Stimulated activated CD4-positive, alpha-beta T cell treated with anti-CD3 and anti-CD28 coated beads, Interleukin-12 subunit alpha, Interleukin-12 subunit beta, amount 100 ng/mL, for 24 hours (primary cell): ENCODE measurements at places on chromosomes 7 and 10.

- no peak for DNase-seq
Measured at GRCh38 chr10:12502526-12503274, 153.4 kb downstream of the CAMK1D start.

DNA sequence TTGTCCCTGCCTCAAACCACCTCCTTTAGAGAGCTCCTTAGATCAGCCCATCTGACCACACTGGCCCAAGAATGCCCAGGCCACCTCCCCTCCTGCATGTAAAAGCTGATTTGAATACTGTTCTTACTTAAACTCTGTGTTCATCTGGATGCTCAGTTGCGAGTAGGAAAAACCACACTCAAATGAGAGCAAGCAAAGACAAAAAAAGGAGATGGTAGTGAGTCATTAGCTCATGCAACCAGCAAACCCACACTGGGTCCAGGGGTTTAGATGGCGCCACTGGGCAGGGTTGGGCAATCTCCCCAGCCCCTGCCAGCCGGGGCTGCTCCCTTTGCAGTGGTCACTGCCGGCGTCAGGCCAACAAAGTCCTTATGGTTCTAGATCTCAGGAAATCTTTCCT is 32.7 kb downstream of the TSPAN15 start:
- no peak for DNase-seq

- DNase-seq = no peak
Measured at GRCh38 chr7:12578930-12579640, 8.6 kb downstream of the SCIN start.

GRCh38 chr7:31991846-31992245 is 78.4 kb downstream of the PDE1C start:
- no peak for DNase-seq

- DNase-seq = no peak
Measured at GRCh38 chr7:148584154-148584827, 6.3 kb upstream of the C7orf33 start.

DNA sequence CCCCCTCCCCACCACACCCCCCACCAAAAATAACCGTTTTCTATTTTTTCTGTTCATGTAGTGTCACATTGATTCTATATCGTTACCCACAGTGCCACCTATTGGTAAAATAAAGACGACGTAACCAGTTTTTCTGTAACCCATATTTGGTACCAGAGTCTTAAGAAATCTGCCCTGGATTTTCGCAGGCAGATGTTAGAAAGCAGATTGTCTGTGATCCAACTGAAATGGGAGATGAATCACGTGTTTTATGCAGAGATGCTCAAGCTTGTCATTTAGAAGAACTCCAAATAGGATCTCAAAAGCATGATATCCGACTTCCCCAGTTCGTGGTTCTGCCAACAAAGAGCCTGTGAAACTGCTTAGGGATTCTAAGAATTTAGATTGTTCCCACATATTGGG is 261.1 kb upstream of the CSTF2T start:
- no peak for DNase-seq

- DNase-seq = no peak
Measured at GRCh38 chr7:134935701-134936100, 50.6 kb upstream of the AGBL3 start.
